ENCODE measurements at places on chromosomes 7 and 10.

- no peak for DNase-seq
Observed at GRCh38 chr7:132680590-132680989, 104.3 kb upstream of the PLXNA4 start.

- no peak for DNase-seq
Observed at GRCh38 chr7:34191771-34192479, 286.6 kb downstream of the BMPER start.

DNA sequence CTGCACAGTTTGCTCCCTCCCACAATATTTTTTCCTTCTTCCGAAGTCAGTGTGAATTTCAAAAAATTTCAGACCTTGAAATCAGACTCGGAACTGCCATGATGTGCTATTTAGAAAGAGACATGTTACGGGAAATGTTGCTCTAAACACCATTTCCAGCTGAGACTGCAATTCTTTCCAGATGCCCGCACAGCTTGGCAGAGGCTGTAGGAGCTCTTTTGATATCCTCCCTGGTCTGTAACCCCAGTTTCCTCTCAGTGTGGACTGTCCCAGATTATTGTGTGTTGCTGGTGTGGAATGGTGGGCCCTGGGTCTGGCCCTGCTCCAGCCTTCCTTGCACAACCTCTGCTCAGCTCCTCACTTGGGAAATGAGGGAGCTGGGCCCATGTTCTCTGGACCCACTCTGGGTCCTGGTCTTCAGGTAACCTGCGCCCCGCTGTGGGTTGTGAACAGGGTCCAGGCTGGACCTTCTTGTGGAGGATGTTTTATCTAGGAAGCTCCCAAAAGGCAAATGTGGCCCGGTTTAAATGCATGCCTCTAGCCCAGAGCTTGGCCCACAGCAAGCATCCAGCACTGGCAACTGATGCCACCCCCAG, 172.8 kb upstream of the CXCL12 start:
- DNase-seq: no peak

DNA sequence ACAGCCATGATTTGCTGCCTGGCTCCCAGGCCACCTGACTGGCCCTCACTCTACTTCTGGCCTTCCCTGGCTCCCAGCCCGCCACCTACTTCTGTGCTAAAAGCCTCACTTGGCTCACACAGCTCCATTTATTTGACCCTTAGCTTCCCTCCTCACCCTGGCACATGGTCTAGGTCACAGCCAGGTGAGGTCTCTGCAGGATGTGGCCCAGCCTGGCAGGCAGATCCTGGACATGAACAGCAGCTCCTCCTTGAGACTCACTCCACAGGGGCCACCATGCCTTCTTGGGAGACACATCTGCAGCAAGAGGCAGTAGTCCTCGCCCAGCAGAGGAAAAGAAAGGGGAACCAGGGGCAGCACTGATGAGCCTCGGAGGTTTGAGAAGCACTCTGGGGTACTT, 64.6 kb downstream of the GRID1 start:
- DNase-seq: no peak

- DNase-seq: no peak
Observed at GRCh38 chr10:52284416-52285013, 29.6 kb upstream of the DKK1 start.

- DNase-seq: no peak
Observed at GRCh38 chr7:148698007-148698396, 701 bp upstream of the CUL1 start.

DNA sequence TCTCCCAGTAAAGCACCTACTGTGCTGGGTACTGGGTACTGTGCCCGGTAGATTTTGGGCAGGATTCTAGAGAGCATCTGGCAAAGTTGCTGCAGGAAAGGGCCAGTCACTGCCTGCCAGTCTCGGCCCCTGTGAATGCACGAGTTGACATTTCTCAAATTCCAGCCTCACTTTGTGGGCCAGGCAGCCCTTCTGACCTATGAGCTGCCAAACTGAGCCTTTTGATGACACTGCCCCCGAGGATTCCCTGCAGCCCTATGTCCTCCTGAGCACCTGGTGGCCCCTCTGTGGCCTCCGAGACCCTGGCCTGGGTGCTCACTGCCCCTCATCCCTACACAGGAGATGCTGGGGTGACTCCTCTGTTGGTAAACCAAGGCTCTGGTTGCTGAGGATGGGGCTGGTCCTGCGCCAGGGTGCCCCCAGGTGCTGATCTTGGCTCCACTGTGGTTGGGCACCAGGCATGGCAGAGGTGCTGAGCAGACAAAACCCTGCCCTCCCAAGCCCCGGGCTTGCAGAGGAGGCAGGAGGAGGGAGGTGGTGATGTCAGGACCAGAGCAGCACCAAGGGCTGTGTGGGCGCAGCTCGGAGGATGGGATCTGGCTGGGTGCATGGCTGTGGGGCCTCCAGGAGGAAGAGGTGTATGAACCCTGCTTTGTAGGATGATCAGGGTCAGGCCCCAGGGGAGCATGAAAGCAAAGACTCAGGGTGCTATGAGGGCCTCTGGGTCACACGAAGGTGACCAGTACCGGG, 16.2 kb downstream of the LHPP start:
- DNase-seq: no peak

DNA sequence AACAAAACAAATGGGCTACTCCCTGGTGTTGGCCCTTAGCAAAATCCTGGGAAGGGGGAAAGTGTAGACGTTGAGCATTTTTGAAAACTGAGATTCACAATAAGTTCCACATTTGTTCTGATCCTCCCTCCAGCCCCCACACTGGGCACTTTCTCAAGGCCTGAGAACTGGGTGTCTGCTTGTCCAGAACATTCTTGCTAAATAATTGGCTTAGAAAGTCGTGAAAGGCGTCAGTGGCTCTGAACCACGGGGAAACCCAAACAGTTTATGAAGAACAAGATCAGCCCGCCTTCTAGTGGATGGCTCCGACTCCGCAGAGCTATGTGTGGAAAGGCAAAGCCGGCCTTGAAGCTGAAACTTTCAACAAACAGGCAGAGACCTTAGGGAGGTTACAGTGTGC, 370.1 kb downstream of the PRPF18 start:
- no peak for DNase-seq

- no peak for DNase-seq
Observed at GRCh38 chr7:159105832-159106811, 38.5 kb downstream of the VIPR2 start.

GRCh38 chr10:5566614-5567013, 41.9 kb downstream of the CALML3 start:
- DNase-seq: no peak

- DNase-seq: no peak
Observed at GRCh38 chr10:69051303-69051702, 36.6 kb upstream of the SRGN start.

DNA sequence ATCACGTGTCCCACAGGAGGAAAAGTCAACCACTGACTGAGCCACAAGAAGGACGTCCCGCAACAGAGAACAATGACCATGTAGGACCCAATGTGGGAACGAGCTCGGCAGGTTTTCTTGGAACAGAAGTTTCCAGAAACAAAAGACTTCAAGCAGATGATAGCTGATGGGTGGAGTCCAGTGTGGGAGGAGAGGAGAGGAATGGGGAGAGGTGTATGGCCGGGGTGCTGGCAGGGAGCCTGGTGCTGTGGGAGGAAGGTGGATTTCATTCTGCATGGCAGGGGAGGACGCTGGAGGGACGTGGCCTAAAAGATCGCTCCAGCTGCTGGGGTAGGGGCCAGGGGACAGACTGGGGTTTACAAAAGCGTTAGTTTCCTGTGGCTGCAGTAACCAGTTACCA, 48.5 kb upstream of the LMTK2 start:
- no peak for DNase-seq
